HCT116 (cell line): ENCODE measurements at places on chromosomes 3 and 15.

DNA sequence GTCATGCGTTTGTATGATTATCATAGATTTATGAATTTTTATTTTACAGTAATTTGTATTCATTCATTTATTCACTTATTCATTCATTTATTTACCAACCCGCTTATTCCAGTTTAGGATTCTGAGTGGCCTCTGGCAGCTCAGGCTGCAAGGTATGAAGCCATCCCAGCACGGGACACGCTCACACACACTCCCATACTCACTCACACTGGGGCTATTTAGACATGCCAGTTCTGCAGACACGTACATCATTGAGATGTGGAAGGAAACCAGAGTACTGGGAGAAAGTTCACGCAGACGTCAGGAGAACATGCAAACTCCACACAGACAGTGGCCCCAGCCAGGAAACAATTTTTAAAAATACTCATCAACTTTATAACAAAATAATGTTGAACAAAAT, 5.1 kb downstream of the CDIN1 start:
- no peak for DNase-seq

DNA sequence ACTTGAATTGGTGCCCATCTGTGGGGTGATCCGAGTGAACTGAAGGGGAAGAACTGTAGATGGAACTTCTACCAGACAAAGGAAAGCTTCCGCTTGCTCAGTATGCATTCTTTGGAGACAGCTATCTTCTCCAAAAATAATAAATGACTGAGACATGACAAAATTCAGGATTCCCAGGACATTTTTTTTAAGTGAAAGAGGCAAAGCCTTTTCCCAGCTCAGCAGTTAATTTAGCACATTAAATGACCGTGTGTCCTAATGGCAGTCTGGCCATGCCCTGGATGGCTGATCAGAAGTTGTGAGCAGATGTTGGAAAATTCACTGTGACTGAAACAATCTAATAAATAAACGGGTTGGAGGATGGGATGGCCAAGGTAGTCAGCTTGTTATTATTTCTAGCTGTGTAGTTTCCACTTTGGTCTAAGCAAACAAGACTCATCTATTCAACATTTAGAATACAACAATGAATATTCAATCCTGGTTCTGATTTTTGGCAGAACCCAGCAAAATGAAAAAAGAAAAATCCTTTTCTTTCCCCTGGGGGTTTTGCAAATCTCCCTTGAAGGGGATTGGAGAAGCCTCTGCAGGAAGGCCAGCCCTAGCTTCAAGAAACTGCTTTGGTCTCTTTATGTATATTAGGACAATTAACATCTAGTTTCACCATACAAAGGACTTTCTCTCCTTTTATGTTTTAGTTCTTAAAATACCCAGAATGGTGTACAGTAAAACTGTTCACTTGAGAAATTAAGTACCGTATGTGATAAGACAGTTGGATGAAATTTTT, 540.9 kb upstream of the MDFIC2 start:
- no peak for DNase-seq

GRCh38 chr3:31268868-31269267, 263.9 kb upstream of the STT3B start:
- no peak for DNase-seq

DNA sequence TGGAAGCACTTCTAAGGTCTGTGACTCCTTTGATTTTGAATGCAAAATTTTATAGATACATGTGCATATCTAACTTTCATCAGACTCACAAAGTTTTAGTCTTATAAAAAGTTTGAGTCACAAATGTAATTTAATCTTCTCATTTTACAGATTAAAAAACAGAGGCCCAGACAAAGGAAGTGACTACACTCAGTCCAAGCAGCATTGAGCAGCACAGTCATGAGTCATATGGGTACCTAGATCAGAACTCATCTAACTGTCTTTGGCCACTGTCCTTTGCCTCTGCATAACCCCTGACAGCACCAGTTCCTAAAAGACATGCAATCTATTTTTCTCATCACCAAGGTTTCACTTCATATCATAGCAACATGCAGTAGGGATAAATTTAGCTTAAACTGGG, 210.7 kb upstream of the KCNH8 start:
- no peak for DNase-seq

GRCh38 chr3:156246961-156247725, 126.8 kb downstream of the KCNAB1 start:
- DNase-seq, result no peak

DNA sequence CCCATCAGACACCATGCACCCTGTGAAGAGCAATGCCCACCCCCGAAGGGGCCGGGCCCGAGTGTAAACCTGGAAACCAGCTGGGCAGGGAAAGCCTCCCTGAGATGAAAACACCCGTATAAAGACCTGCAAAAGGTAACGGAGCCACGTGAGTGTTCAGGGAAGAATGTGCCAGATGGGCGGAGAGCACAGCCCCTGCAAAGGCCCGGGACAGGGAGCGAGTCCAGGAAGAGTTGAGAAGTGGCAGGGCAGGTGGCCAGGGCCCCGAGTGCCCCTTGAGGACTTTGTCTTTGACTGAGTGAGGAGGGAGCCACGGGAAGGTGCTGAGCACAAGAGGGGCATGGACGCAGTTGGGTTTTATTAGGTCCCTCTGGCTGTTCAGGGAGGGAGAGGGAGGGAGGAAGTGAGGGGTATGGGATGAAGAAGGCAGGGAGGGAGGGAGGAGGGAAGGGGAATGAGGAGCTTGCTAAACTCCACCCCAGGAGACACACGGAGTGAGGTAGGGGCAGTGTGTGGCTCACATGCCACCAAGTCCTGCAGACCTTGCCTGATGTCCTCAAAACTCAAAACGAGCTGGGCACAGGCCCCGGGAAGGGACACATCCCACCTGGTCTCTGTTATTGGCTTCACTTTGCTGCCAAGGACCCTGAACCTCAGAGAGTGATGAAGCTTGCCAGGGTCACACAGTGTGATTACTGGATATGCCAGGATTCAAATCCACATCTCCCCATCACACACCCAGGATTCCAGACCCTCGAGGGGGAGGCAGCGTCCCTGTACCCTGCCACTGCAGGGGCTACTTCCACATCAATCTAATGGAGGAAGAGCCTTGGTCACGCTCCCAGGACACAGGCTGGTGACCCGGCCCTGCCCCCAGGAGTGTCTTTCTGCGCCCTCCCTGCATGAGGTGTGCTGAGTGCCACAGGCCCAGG, 49.1 kb upstream of the IQSEC1 start:
- no peak for DNase-seq

GRCh38 chr3:34102288-34102687, 303.9 kb downstream of the PDCD6IP start:
- DNase-seq, result no peak

GRCh38 chr15:95664450-95664849, 666.0 kb upstream of the NR2F2 start:
- DNase-seq, result no peak

GRCh38 chr15:60611592-60612346, 132.8 kb upstream of the ICE2 start:
- DNase-seq, result no peak

- no peak for DNase-seq
These were observed 212.1 kb upstream of the EIF1B start for GRCh38 chr3:40097131-40098117.

DNA sequence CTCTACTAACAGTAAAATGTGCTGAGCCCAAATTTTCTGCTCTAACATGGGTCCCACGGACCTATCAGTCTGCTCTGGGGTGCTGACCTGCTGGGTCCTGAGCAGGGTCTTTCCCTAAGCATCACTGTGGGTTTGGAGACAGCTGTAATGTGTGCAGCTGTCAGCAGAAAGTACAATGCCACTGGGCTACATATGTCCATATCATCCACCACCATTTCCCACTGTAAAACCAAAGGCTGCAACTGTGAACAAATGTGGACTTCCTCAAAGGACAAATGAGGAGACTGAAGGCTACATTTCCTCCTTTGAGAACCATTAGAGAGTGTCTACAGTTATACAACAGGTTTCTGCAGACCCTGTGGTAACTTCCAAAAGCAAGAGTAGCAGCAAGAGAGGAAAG, 33.8 kb upstream of the IP6K2 start:
- no peak for DNase-seq

GRCh38 chr15:66496951-66497501, 536 bp downstream of the SNAPC5 start:
- DNase-seq, result no peak

- DNase-seq, result no peak
These were observed 98.1 kb upstream of the ARHGEF3 start for GRCh38 chr3:56899851-56900250.

GRCh38 chr15:75508840-75509532, 57.5 kb upstream of the SIN3A start:
- DNase-seq, result peak; percentile 32

DNA sequence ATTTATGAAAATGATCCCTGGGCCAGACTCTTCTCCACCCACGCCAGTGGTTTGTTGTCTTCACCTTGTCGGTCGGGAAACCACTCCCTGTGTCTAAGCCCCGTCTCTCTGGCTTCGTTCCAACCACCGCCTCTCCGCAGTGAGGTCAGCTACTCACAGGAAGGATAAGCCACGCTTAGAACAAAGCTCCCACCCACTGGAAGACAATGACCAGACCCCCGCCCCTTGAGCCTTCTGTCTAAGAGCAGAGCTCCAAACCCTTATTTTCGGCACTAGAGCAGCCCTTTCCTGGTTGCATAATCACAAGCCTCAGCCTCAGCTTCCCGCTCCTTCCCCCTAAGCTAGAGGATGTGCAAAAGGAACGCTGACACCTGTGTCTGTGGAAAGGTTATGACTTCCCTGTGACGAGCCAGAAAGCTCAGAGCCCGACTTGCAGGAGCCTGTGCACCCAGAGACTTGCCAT, 114.9 kb upstream of the MEF2A start:
- no peak for DNase-seq

- no peak for DNase-seq
These were observed 58.5 kb downstream of the LPP start for GRCh38 chr3:188212308-188212969.

DNA sequence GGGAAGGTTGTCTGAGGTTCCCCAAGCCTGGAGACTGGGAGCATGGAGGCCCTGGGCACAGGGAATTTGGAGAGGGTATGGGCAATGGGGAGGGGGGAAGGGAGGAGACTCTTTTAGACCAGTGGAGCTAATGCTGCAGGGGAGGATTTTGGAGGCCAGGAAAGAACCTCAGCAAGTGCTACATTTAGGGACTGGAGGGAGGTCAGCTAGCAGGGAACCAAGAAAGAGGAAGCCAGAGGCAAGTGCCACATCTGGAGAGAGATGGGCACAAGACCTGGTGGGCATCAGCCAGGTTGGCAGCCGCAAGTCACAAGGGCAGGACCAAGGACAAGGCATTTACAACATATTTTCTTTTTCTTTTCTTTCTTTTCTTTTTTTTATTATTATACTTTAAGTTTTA, 20.7 kb downstream of the PLEKHO2 start:
- DNase-seq, result no peak

- DNase-seq, result no peak
These were observed 14.3 kb downstream of the KLHL6 start for GRCh38 chr3:183541235-183541655.

GRCh38 chr3:55128225-55128823, 200.5 kb upstream of the LRTM1 start:
- DNase-seq, result no peak

DNA sequence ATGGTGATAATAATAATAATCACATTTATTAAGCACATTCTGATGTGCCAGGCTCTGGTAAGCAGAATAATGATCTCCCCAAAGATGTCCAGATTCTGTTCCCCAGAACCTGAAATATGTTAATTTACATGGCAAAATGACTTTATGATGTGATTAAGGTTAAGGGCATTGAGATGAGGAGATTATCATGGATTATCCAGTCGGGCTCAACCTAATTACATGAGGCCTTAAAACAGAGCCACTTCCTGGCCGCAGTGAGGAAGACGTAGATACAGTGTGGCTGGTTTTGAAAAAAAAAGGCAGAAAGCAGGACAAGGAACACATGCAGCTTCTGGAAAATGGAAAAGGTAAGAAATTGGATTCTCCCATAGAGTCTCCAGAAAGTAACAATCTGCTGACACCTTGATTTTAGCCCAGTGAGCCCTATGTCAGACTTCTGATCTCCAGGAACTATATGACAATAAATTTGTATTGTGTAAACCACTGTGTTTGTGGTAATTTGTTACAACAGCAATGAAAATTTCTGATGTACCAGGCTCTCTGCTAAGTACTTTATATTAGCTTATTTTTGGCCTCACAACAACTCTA, 126.7 kb downstream of the ALCAM start:
- no peak for DNase-seq

DNA sequence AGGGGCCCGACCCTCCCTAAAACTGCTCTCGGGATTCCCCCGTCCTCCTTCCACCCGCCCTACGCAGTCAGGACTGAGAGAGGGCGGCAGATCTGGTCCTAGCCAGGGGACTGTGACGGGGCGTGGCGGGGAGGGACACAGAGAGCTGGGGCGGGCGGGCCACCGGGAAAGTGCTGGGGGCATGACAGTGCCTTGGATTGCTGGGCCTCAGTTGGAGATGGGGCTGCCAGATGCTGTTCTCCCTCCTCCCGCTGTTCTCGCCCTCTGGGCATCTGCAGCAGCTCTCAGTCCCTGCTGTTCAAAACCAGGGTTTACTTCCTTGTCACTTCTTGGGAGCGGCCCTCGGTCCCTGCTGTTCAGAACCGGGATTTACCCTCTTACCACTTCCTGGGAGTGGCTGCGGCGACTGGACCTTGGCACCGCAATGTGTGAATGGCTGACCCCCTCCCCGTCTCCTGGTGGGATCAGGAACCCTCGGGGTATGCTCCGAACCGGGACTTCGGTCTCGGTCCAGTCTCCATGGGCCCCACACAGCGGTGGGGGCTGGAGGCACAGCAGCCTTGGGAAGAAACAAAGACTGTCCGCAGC, 1.8 kb upstream of the RPP25 start:
- no peak for DNase-seq

GRCh38 chr3:78398401-78398800, 1358.5 kb downstream of the ROBO2 start:
- no peak for DNase-seq

DNA sequence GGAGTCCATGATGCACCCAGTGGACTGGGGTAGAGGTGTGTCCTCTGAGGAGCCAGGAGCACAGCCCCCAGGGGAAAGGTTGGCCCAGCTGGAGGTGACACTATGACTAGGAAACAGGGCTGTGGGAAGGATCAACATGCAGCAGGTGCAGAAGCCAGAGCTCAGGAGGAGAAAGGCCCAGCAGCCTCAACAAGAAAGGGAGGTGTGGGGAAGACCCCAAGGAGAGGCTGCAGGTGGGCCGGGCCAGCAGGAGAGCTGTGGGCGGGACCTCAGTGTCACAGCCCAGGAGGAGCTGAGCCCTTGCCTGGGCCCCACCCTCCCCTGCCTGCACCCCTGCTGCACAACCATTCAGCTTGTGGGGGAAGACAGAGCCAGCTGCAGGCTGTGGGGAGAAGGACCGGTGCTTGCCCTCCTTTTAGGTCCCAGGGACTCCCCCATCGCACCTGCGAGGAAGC, 18.4 kb upstream of the KLF13 start:
- no peak for DNase-seq

DNA sequence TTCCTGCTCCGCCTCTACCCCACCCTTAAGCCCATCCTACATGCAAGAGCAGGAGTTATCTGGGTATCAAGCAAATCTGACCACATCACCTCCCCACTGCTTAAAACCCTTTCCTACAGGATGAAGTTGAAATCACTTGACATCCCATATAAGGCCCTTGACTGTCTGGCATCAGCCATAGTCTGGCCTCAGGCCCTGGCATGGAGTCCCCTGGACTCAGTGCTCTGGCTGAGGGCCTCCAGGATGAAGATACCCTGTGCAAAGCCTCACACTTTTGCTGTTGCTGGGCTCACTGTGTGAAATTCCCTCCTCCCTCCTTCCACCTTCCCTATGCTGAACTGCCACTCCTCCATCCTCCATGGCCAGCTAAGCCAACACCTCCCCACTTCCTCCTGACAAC, 65.2 kb upstream of the GLCE start:
- DNase-seq, result no peak

GRCh38 chr3:5384557-5385236, 197.2 kb downstream of the EDEM1 start:
- DNase-seq, result no peak
